ENCODE measurements at places on chromosomes 6 and 20.
A peak's percentile ranks its signal among the peaks of the same experiment; 100 is the strongest.

- DNase-seq: no peak
These were observed 139.6 kb downstream of the MAP3K4 start for GRCh38 chr6:161130967-161131766.

DNA sequence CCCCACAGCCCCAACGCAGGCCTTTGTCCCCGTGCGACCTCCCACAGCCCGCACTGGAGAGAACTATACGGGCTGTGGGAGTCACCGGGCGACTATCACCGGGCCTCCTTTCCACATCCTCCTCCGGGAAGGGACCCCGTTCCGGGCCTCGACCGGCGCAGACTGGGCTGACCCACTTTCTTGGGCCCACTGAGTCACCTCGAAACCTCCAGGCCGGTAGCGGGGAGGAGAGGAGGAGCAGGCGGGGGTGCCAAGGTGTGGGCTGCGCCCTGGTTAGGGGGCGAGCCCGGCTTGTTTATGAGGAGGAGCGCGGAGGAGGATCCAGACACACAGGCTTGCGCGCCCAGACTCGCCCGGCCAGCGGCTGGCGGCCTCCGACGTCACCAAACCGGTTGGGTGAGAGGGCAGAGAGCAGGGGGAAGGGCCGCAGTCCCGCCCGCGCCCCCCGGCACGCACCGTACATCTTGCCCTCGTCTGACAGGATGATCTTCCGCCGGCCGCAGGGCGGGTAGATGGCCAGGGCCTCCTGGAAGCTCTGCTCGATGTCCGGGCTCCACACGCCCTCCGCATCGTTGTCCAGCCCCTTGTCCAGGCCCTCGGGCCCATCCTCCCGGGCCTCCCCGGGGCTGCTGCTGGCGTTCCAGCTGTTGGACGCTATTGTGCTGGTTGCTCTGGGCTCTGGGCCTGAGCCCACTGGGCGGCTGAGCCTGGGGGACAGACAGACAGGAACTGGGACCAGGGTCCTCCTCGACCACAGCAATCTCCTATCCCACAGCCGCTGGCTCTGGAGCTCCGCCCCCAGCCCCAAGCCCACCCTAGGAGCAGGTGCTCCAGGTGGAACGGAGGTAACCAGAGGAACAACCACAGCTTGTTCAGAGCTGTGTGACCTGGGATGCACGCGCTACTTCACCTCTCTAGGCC, 10.6 kb downstream of the TEAD3 start:
- DNase-seq: no peak

GRCh38 chr6:34120953-34121675, 24.8 kb downstream of the GRM4 start:
- DNase-seq: no peak

DNA sequence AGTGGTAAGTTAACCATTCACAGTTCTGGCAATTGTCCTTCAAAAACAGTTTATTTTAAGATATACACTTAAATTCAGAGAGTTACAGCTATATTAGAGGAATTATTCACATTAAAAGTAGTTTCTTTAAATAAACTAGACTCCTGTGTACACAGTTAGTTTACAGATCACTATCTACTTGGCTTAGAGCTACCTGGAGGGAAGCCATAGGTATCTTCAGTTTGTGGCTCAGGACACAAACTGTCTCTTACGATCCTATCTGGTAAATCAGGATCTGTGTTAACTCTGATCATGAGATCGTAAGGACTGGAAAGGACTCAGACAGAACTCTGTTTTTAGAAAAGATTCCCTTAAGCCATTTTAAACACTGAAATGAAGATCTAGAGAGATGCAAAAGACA, 160.9 kb downstream of the REV3L start:
- no peak for DNase-seq

- no peak for DNase-seq
These were observed 23.0 kb downstream of the C6orf89 start for GRCh38 chr6:36908747-36909146.

- DNase-seq: no peak
These were observed 4.3 kb downstream of the VGLL2 start for GRCh38 chr6:117269638-117270054.

- DNase-seq: peak; percentile 72
These were observed 6.0 kb upstream of the LATS1 start for GRCh38 chr6:149723771-149724417.

GRCh38 chr6:137271245-137272183, 52.3 kb upstream of the IFNGR1 start:
- peak; percentile 56 for DNase-seq

GRCh38 chr6:115643762-115644161, 416.9 kb downstream of the FRK start:
- no peak for DNase-seq

GRCh38 chr6:82275686-82276085, 28.1 kb upstream of the IBTK start:
- DNase-seq: no peak

DNA sequence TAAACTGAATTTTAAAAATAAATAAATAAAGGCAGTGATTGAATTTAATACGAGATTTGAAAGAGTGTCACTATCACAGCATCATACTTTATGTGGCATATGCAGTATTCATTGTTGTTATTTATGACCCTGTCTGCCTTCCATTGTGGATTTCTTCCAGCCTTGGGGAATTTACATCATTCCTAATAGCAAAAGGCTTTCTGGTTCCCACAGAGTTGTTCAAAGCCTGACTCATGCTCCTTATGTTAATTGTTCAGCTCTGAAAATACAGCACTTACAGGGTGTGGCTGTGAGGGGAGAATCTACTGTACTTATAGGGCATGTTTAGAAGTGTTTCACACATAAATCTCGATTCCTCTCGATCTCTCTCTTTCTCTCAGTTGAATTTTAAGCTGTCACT, 54.4 kb downstream of the JAG1 start:
- no peak for DNase-seq

DNA sequence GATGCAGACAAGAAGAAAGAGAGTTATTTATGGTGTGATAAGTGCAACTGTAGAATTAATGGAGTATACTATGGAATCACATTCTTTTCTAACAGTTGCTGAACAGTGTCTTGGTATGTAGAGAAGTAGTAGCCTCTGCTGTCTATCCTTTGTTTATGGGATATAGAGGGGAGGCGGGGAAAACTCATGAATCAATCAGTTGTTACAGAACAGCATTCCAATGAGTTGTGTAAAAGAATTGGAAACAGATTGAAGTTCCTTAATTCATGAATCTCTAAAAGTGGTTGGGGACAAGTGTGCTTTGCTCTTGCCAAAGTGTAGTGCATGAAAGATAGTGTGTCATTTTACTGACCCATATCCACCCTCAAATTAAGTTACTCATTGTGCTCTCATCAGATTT, 77.7 kb downstream of the FLRT3 start:
- DNase-seq: no peak

DNA sequence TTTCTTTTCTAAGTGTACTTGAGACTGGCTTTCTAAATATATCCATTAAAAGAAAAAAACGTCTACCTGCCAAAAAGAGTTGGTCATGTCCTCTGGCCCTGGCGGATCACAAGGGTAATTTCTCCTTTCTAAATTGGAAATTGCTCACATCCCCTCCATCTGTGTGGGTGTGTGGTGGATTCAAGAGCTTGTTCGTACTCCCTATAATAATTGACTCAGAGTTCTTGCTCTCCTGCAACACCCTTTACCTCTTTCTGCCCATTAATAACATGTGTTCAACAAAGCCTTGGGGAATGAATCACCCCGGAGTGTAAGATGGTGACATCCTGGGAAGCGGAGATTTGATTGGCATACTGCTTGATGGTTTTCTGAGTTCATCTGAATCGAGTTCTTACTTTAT, 263.8 kb downstream of the ALDH8A1 start:
- DNase-seq: no peak

- no peak for DNase-seq
These were observed 718.7 kb upstream of the ADGRB3 start for GRCh38 chr6:67916399-67916798.

DNA sequence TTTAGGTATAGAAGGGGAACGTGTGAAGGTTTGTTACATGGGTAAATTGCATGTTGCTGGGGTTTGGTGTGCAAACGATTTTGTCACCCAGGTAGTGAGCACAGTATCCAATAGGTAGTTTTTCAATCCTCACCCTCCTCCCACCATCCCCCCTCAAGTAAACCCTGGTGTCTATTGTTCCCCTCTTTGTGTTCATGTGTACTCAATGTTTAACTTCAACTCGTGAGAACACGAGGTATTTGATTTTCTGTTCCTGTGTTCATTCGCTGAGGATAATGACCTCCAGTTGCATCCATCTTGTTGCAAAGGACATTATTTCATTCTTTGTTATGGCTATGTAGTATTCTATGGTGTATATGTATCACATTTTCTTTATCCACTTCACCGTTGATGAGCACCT, 11.6 kb upstream of the VNN1 start:
- no peak for DNase-seq

DNA sequence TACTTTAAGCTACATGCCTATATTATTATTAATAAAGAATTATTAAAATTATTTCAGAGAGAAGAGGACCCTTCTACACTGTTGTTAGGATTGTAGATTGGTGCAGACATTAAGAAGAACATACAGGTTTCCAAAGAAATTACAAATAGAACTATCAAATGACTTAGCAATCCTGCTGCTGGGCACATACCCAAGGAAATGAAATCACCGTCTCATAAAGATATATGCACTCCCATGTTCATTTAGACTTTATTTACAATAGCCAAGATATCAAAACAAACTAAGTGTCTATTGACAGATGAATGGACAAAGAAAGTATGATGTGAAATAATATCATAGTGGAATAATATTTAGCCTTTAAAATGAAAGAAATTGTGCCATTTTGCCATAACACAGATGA, 687.7 kb upstream of the POU3F2 start:
- no peak for DNase-seq

DNA sequence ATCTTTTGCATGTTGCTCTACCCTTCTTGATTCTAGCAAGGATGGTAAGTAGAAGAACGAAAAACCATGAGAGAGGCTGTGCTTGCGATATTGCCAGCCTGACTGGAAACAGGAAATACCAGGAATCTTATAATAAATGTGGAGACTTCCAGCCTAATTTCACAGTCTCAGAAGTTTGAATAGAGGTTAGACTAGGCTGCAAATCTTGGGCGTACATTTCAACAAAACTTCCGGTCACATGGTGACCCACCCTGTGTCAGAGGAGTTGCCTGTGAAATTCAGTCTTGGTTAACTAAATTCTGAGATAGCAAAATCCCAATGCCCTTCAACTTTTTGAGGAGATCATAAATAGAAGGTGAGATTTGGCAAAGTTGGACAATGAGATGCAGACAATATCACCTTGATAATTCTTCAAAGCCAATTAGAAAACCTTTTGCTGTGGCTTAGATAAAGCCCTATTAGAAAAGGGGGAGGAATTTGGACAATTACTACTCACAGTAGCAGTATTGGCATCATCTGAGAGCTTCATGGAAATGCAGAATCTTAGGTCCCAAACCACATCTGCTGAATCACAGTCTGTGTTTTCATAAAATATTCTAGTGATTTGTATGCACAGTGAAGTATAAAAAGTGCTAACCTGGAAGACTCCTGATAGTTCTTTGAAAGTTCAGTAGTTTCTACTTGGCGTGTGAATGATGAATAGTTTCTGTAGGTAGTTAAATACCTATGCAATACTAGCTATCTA, 262.0 kb upstream of the JAG1 start:
- no peak for DNase-seq

Data from CD4-positive, alpha-beta T cell treated with Interleukin-2 at 100 ng/mL for 4 hours (primary cell).